ENCODE measurements at places on chromosomes 16 and 17.

- no peak for DNase-seq
These were observed 151.5 kb upstream of the GOT2 start for GRCh38 chr16:58885528-58886170.

- no peak for DNase-seq
These were observed 14.2 kb upstream of the FOXK2 start for GRCh38 chr17:82505296-82505695.

GRCh38 chr16:71473891-71474290 is 11.8 kb upstream of the ZNF23 start:
- no peak for DNase-seq

- DNase-seq, result no peak
These were observed 521 bp downstream of the C16orf87 start for GRCh38 chr16:46830417-46830901.

DNA sequence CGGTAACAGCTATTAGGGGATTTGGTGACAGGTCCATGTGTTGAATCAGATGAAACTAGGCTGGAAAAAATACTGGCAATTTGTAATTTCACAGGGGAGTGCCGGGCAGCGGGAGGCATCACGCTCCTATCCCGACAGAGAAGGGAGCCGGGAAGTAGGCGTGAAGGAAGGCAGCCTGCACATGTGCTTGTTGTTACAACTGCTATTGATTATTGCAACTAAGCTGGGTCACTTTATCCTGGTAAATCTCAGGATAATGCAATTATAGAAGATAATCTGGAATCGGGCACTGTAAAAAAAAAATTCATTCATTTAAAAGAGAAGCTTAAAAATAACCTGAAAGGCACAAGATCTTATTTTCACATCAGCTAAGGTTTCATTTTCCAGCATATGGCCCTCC is 180.6 kb downstream of the FOXL1 start:
- no peak for DNase-seq

- no peak for DNase-seq
These were observed 601 bp downstream of the JMJD8 start for GRCh38 chr16:683396-684070.

- DNase-seq, result peak; percentile 34
These were observed 43.4 kb upstream of the CRHR1 start for GRCh38 chr17:45740553-45741330.

- peak; percentile 4 for DNase-seq
These were observed 18.2 kb upstream of the ABCA10 start for GRCh38 chr17:69246726-69247375.

DNA sequence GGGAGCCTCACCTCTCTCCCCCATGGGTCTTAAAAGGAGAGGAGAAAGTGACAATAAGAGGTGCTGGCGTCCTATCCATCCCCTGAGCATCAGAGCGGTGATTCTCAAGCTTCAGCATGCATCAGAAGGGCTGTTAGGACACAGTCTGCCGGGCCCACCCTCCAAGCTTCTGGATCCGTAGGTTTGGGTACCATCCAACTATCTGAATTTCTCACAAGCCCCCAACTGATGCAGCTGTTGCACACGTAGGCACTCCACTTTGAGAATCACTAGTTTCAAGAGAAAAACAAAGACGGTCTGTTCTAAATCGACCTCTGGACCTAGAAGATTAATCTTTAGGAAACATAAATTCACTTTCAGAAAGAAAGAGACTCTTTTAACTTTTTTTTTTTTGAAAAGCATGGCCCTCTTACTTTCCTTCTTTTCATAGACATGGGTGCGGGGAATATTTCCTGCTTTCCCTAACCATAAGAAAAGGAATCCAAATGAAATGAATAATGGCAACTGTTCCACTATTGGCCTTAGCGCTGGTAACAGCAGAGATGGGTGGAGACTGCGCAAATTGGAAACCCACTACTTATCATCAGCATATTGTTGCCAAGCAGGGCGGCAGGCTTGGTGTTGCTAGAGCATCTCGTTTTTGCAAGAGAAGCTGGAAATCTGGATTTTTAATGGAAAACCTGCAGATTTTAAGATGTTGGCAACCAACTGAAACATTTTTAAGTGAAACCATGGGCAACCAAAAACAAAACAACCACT is 144.4 kb downstream of the GAS7 start:
- DNase-seq, result no peak

DNA sequence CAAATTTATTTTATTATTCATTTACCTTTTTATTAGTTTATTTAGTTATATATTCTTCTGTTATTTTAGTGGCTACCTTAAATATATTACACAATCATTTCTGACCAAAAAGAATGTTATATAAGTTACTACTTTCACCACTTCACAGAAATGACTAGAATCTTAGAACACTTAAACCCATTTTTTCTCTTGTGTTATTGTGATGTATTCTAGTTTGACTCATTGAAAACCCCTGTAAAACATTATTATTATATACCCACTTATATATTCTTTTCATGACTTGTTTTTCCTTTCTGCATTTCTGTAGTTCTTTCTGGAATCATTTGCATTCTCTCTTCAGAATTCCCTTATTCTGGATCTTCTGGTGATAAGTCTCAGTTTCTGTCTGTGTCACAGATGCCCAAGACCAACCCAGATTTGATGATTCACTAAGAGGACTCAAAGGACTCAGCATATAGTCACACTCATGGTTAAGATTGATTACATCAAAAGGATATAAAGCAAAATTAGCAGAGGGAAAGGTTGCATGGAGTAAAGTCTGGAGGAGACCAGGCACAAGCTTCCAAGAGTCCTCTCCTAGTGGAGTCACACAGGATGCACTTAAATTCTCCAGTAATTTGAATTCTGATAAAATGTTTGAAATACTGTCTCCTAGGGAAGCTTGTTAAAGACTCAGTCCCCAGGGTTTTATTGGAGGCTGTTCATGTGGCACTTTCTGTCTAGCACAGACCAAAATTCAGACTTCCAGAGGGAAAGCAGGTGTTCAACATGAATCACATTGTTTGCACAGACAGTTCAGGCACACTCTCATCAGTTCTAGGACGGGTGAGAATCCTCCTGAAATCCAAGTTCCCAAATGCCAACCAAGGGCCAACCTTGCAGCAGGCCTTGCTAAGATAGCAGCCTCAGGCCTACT is 7.7 kb downstream of the GINS3 start:
- DNase-seq, result no peak

GRCh38 chr16:56972403-56973293 is 10.9 kb downstream of the CETP start:
- DNase-seq, result no peak

DNA sequence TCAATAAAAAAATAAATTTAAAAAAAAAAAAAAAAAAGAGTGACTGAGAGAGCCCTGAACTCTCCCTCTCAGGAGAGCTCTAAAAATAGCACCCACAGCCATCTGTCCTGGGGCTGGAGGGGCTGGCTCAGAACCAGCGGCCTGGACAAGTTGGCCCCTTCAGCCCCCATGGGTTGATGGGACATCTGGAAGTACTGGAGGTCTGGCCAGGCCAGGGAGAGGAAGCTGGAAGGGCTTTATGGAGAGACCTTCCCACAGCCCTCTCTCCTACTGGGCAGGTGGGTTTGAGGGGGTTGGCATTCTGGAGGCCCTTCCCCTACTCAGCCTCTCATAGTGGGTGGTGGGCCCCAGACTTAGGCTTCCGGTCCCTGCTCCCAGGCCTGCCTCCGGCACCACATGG is 93.7 kb upstream of the TMEM97 start:
- no peak for DNase-seq

DNA sequence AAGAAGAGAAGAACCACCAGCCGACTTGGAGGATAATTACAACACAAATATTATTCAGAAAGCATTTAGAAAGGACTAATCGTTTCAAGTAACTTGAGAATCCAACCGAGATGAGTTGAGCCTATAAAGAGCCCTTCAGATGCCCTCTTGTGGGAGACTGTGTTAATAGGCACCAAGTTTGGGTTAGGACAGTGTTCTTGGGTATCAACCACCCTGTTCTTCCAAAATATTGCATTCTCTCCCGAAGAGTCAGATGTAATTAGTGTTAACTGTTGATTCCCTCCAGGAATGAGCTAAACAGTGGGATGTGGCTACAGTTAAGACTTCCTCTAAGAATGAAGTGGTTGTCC is 87.8 kb upstream of the NOL11 start:
- DNase-seq, result peak; percentile 81

DNA sequence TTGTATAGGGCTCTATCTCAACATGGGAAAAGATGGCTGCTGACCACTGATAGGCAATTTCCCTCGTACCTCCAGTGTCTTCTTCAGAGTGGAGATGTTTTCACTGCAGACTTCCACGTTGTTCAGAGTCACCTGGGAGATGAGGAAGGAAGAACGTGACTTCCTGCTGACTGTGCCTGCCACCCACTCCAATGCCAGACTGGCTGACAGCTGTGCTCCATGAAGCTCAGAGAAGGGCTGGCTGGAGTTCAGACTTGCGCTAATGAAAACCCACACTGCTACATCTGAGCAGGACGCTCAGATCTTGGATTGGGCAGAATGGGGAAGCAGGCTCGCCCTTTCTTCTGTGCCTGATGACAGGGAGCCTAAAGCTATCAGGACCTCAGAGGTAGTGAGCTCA is 33.1 kb downstream of the COG4 start:
- no peak for DNase-seq

- no peak for DNase-seq
These were observed 319.2 kb downstream of the PHKB start for GRCh38 chr16:47780213-47780875.

GRCh38 chr16:20903116-20903898 is 2.7 kb downstream of the LYRM1 start:
- no peak for DNase-seq

DNA sequence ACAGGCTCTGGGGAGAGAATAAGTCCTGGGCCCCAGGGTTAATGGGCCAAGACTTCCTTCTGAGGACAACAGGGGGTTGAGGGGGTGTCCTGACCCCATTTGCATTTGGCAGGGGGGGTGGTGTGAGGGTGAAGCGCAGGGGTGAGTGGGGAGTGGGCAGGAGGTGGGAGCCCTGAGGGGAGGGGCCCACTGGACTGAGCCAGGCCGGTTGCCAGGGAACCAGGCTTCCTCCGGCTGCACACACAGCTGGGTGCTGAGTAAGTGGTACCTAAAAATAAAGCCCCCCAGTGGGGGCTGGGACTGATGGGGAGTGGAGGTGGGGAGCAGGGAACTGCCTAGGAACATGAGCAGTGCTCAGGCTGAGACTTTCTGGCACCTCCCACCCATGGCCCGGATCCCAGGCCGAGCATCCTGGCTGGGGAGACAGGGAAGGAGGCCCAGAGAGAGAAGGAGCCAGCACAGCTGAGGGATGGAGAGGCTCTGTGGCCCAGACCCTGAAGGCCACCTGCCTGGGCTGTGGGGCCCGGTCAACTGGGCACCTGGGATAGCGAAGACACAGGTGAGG is 7.5 kb upstream of the RASD1 start:
- peak; percentile 9 for DNase-seq

- DNase-seq, result no peak
These were observed 58.2 kb upstream of the CBX4 start for GRCh38 chr17:79897243-79898063.

GRCh38 chr17:40499551-40500189 is 1.8 kb downstream of the TNS4 start:
- DNase-seq, result peak; percentile 80

- peak; percentile 42 for DNase-seq
These were observed at the start of gene FAM171A2 for GRCh38 chr17:44363613-44364159. TSS of gene FAM171A2 (minus strand) at chr17:44363853. CDS start at chr17:44363714, 139 bp downstream.

DNA sequence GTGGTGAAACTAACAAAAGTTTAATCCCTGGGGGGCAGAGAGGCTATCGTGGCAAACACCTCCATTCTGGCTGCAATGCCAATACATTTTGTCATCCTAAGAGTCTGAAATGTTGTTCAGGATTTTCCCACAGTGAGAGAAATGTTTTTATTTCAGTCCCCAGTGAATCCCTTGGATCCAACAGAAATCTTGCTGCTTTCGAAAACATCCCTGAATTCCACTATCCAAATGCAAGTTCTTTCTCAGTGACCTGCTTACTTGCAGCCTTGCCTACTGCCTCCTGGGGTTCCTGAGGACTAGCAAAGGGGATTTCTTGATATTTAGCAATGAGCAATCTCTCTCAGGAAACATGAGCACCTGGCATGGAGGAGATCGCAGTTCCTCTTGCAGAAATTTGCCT is 202.1 kb upstream of the IRX3 start:
- DNase-seq, result peak; percentile 24

DNA sequence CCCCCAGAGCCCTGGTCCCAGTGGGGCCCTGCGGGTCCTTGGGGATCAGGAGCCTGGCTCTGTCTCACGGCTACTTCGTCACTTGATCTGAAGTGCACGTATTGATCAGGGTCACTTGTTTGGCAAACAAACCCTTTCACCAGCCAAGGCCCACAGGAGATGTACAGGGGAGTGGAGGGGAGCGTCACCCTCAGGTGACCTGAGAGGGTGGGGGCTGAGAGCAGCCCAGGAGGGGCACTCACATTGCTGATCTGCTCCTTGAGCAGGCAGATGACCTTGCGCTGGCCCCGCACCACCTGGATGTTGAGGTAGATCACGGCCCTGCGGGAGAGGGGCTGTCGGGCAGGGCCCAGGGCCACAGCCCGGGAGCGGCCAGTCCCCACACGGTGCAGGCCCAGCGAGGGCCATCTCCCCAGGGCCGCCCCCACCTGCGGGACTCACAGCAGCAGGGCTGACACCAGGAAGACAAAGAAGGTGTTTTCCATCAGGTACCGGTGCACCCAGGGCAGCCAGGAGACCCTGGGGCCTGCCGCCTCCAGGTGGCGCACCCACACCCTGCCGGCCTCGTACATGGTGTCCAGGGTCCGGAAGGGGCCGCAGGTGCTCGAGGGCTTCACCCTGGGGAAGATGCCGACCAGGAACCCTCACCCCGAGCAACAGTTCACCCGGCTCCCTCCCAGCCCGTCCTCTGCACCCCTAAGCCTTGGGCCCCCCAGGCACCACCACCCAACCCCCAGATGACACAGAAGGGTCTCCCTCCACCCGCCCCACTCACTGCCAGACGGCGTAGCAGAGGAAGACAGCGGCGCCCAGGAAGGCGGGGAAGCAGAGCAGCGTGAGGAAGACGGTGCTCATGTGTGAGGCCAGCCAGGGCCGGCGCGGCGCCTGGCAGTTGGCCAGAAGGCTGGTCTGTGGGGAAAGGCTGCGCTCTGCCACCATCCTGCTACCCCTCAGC is 11.3 kb downstream of the TMC6 start:
- peak; percentile 66 for DNase-seq

DNA sequence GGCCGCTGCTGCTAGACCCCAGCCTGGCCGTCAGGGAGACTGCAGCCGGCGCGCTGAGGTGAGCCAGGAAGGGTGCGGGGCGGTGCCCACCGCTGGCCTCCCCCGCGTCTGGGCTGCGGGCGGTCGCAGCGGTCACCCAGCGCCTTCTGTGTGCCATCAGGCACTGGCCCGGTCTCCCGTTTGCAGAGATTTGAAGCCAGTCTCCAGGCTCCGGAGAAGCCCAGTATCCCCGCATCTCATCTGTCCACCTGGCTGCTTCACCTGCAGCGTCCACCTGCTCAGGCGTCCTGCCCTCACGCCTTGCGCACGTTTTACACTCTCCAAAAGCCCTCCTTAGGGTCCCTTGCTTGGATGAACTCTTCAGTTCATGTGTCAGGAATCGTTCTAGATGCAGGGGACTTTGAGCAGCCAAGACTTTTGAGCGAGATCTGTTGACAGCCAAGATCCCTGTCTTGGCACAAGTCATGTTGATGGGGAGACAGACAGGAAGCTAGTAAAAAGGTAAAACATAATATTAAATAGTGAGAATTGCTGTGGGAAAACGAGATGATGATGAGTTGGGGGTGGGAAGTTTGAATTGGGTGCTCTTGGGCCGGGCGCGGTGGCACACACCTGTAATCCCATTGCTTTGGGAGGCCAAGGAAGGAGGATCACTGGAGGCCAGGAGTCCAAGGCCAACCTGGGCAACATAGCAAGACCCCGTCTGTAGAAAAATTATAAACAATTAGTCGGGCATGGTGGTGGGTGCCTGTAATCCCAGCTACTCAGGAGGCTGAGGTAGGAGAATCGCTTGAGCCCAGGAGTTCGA is 916 bp downstream of the HEATR3 start:
- DNase-seq, result peak; percentile 7
